Activated CD4-positive, alpha-beta T cell treated with anti-CD3 and anti-CD28 coated beads, Interleukin-2, amount 50 U/mL, for 1 hour (primary cell): ENCODE measurements at places on chromosomes 5 and 9.

DNA sequence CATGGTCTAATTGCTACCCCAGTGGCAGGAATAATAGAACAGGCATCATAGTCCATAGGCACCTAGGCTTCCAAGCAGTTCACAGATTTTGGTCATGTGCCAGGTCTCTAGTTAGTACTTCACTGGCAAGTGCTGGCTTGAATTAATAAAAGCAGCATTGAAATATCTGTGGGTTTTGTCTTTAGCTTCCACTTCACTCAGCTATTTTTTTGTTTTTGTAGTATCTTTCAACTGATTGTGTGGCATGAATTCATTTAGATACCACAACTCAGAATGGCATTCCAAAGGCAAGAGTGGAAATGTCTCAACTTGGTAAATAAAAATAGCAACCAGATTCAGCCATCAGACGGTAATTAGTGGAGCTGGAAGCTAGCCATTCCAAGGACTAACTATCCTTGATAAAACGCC is 27.9 kb upstream of the ITGA2 start:
- DNase-seq = no peak

DNA sequence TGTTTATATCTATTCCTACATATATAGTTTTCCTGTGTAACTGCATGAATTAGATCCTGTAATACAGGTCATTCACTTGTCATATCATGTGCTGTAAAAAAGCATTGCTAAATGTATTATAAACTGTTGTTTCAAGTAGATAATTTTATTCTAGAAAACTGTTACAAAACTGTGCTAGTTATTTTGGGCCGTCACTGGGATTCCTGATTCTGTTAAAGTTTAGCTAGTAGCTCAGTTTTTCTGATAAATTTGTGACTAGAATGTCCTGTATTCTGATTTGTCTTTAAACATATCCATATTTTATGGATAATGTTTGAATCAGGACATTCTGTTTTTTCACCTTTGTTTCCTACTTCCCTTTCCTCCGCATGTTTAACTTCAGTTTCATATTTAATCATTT is 5.4 kb downstream of the SLF1 start:
- DNase-seq = no peak

- no peak for DNase-seq
Measured at GRCh38 chr5:167671176-167671575, 620.3 kb upstream of the WWC1 start.

GRCh38 chr5:43039471-43040286 is 440 bp downstream of the ANXA2R start:
- peak; percentile 71 for DNase-seq

GRCh38 chr5:75623846-75624245 is 12.6 kb downstream of the ANKDD1B start:
- no peak for DNase-seq

GRCh38 chr5:140927228-140927573 is 1.1 kb downstream of the PCDHAC1 start:
- DNase-seq = no peak

DNA sequence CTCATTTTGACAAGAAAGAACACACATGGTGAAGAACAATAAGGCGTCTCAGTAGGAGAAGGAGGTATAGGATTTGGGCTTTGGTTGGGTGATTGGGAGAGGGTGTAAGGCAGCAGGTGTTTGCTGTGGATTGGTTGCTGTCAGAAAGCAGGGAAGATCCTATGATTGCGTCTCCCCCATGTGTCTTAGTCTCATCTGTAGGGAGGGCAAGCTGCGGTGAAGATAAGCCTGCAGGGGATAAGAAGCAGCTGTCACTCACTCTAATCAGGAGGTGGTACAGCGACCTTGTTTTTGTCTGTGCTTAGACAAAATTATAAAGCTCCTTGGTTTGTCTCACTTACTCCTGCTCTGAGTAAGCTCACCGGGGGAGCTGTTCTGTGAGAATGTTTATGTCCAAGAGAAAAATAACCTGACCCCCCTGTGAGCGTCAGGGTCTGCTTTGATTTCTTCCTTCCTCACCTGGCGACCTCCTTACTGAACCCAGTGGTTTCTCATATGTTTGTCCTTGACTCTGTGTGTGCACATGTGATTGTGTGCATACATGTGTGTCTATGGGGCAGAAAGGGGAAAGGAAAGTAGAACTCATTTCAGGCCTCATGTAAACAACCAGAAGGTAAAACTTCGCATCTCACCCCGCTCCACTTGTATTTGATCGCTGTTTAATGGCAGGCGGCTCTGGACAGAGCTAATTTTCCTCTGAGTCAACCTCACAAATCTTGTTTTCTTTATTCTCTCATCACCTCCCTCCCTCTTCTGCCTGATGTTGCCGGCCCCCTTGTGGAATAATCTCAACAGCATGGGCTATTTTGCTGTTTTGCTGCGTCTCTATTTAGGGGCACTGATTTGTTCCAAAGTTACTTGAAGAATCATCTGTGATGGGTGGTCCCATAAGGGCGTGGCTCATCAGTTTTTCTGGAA is 105.6 kb downstream of the TENT4A start:
- DNase-seq = no peak

DNA sequence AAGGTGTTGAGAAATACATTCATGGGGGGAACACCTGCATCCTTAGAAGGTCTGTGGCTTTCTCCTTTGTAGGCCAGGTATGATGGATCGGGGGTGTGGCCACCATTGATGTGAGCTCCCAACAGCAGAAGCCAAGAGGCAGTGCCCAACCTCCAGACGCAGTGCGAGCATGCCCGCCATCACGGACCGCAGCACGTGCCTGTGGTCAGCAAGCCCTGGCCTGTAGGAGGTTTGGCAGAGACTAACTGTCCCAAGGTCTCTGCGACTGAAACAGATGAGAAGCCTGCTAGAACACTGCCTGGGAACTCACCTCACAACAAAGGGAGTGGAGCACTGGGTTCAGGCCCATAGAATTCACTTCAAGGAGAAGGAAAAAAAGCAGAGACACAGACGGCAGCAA is 31.9 kb upstream of the ZNF354A start:
- DNase-seq = no peak

- no peak for DNase-seq
Measured at GRCh38 chr5:110968246-110969005, 103.1 kb upstream of the TSLP start.
